Muscle of arm (tissue), 14 donors: ENCODE measurements at places on chromosomes 12 and 14. TPM values are rescaled to one million over a fixed set of nuclear protein-coding genes. Genes with fewer than 3 reads are reported as not detected.

GRCh38 chr14:100348784-100349685 lies 25.9 kb downstream of the SLC25A47 start:
- no peak for DNase-seq

Gene NEMF
- 49.9 TPM for polyA plus RNA-seq

GRCh38 chr14:100498068-100498467 lies 89.1 kb downstream of the BEGAIN start:
- no peak for DNase-seq

DNA sequence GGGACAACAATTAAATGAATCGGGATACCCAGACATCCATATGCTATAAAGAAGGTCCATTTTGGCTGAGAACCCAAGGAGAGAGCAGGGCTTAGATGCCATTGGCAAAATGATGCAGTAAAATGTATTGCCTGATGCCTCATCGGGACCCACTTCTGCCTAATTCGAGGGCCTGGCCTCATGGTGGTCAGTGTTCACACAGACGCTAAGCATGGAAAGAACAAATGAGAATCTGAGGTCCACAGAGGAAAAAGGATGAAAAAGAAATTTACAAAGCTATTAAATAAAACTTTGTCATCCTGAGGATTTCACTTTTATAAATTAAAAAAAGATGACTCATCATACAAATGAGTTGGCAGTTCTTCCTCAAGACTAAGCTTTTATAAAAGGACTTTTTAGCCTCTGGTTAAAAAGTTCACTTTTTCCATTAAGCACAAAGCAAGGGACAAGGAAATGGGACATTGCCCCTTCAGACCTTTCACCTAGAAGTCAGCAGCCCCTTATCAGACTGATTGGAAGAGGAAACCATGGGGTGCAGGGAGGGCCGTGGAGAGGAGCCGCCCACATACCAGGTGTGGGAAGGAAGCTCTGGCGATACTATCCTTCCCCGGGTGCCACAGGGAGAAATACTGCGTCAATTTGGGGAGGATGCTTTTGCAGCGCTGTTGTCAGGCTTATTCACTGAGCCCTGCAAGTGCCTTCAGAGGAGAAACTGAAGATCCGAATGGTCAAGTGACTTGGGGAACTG lies 176.0 kb downstream of the EGLN3 start:
- DNase-seq: no peak

DNA sequence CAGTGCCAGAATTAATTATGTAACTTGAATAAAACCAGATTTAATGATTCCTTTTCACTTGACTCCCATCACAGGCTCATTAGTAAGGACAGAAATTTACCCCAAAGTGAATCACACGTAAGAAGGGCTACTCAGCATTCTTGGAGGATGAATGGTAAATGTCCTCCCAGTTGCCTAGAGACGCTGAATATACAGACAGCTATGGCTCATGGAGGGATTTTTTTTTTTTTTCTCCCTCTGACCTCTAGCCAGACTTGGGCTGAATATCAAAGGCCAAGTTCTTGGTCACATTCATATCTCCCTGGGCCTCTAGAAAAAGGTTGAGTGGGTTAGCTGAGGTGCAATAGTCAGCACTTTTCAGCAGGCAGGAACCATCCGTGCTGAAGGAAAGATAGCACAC lies 77.5 kb downstream of the PHLDA1 start:
- no peak for DNase-seq

GRCh38 chr12:48818831-48819590 lies 715 bp downstream of the CACNB3 start:
- no peak for DNase-seq

DNA sequence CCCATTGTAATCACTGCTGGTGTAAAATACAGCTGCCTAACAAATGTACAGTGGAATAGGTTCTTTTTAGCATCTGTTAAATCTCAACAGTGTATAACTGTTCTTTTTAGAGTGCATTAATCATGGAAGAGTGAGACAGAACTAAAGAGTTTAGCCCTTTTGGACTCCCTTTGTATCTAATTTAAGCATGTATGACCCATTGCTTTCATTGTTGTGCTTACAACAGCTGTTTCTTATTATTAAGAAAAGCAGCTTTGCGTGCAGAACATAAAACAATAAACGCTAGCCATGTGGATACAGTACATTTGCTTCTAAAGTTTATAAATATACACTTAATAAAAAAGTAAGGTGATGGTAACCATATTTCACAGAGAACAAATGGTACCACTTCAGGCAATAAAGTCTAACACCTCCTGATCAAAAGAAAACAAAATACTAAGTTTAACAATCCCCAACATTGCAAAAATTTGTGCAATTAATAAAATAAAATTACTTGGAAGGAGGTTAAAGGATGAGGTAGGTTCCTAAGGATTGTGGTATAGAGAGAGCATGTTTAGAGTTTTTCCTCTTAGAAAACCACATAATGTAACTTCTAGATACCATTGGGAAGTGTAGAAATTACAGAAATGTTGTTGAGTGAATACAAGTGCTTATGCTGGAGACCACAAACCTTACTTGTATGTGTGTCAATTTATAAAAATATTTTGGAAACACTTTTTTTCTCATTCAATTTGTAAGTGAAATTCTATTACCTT lies 448.7 kb downstream of the SLC6A15 start:
- peak; percentile 63 for DNase-seq

- DNase-seq: no peak
Observed at GRCh38 chr12:93884794-93885460, 207.8 kb downstream of the CRADD start.
